ENCODE measurements at places on chromosomes 1 and 21.

GRCh38 chr1:233289676-233290075 lies 5.8 kb downstream of the PCNX2 start:
- no peak for DNase-seq

GRCh38 chr1:26978901-26979300 lies 14.6 kb upstream of the TRNP1 start:
- no peak for DNase-seq

DNA sequence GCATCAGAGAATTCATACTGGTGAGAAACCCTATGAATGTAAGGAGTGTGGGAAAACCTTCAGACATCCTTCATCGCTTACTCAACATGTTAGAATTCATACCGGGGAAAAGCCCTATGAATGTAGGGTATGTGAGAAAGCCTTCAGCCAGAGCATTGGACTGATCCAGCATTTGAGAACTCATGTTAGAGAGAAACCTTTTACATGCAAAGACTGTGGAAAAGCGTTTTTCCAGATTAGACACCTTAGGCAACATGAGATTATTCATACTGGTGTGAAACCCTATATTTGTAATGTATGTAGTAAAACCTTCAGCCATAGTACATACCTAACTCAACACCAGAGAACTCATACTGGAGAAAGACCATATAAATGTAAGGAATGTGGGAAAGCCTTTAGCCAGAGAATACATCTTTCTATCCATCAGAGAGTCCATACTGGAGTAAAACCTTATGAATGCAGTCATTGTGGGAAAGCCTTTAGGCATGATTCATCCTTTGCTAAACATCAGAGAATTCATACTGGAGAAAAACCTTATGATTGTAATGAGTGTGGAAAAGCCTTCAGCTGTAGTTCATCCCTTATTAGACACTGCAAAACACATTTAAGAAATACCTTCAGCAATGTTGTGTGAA lies 12.8 kb downstream of the ZFP69B start:
- DNase-seq: no peak

GRCh38 chr1:169809370-169810095 lies 14.8 kb upstream of the METTL18 start:
- no peak for DNase-seq

DNA sequence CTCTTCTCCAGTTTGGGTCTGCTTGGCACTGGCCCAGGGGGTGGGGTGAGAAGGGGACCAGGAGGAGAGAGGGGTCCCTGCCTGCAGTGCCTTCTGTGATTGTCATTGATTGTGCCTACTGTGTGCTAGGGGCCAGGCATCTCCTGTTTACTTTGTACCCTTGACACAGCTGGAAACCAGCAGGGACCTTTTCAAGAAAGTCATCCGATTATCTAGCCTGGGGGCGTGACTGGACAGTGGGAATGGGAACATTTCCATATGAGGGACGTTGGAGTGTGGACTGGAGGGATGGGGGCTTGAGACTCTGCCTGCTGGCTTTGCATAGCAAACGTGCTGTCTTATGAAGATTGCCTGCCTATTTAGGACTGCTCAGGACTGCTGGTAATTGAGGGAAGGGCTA lies 19.8 kb upstream of the DMBX1 start:
- no peak for DNase-seq

DNA sequence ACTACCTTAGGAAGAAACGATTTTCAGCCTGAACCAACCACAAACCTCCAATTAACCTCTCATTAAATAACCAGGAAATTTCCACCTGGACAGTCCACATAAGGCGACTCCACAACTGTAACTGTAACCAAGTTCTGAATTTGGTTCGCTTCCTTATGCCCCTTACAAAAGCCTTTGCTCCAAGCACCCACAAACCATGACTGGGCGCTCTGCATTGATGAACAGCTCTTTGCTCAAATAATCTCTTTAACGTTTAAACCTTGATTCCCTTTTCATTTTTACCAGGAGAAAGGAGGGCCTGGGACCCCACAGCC lies 38.2 kb upstream of the ZNF124 start:
- DNase-seq: no peak

DNA sequence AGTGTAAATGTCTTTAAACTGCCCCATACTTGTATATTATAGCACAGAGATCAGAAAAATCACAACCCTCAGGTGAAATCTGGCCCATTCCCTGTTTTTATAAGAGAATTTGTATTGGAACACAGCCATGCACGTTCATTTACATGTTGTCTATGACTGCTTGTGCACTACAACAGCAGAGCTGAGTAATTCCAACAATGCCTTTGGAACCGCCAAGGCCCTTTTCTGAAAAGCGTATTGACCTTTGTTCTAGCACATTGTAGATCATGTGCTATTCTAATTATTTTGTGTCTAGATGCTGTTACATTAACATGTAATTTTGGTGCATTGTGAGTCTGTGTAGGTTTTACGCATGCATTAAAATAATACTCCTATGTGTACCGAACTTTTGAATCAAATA lies 339.6 kb downstream of the CHRM3 start:
- no peak for DNase-seq

DNA sequence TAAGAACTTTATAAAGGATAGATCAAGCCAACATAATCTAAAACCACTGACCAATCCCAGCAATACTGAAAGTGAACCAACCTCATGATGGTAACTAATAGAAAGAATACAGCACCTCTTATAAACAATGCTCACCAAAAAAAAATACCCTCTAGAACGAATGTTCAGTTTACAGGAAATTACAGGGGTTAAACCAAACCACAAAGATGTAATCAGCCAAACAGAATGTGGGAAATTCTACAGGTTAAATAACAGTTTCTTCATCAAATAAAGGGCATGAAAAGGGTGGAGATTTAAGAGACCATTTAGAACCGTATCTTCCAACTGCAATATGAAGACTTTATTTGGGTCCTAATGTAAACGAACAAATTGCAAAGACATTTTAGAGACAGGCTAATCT lies 30.4 kb downstream of the ARID4B start:
- no peak for DNase-seq

DNA sequence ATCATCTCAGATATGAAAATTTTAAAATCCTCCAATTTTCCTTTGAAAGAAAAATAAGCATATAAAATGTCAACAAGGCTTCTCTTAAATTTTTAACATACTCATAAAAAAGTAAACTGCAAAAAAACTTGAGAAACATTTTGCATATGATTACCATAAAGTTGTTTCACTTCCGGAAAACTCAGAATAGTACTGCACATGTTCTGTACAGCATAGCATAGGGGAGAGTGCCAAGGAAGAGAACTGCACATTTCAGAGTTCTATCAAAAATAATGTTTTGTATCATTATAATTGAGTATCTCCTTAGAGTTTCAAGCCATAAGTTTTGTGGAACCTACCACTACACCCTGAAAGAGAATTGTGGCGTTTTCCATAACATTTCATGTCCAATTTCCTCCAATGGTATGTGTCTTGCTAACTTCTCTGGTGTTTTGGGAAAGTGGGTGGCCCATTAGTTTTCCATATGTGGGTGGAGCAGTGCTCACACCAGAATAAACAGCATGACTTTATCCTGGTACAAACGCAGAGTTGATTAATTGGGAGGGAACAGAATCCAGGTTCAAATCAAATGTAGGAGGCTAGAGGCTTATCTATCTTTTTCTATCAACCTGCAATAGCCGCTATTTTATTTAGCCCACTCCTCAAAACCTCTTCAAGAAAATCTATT lies 430.9 kb downstream of the LMO4 start:
- no peak for DNase-seq

DNA sequence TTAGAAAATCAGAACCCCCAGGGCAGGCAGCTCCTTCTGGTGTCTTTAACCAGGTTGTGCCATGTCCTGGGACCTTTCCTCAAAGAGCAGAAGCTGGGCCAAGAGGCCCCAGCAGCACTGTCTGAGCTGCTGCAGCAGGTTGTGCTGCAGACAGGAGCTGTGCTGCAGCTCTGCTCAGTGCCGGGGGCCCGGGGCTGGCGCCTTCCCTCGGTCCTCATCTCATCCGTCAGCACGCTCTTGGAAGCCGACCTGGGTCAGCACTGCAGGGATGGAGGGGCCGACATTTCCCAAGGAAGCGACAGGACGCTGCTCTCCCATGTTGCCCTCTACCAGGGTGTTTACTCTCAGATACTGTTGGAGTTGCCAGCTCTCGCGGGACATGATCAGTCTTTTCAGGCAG lies 11.7 kb downstream of the URB2 start:
- DNase-seq: no peak

DNA sequence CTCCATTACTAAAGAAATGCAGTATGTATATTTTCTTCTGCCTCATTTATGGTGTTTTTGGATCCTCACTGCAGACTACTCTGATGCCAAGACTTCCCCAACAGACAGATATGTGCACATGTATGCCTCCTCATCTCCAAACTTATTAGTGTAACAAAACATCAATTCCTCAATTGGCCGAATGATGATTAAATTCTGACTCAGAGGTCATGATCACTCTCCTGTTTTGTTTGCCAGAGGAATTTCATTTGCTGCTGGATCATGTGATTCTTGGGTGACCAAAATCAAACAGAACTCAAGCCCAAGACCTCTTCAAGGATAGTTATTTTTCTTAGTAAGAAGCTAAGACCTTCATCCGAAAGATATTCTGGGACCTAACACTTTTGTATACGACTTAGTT lies 227.6 kb downstream of the LMO4 start:
- no peak for DNase-seq

GRCh38 chr1:193438312-193438711 lies 251.9 kb upstream of the B3GALT2 start:
- DNase-seq: no peak

GRCh38 chr1:197632005-197632404 lies 143.3 kb downstream of the DENND1B start:
- no peak for DNase-seq

DNA sequence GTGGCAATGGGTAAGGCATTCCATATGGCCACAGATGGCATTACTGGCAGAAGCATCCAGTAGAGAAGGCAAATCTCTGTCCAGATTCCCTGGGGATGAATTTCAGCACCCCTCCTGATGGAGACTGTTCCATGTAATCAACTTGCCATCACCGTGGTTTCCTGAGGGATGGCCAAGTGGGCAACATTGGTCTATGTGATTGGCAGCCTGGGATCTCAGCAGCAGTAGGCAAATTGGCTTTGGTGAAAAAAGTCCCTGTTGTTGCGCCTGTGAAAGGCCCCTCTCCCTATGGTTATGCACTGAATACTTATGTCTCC lies 19.3 kb downstream of the DMRTB1 start:
- no peak for DNase-seq

DNA sequence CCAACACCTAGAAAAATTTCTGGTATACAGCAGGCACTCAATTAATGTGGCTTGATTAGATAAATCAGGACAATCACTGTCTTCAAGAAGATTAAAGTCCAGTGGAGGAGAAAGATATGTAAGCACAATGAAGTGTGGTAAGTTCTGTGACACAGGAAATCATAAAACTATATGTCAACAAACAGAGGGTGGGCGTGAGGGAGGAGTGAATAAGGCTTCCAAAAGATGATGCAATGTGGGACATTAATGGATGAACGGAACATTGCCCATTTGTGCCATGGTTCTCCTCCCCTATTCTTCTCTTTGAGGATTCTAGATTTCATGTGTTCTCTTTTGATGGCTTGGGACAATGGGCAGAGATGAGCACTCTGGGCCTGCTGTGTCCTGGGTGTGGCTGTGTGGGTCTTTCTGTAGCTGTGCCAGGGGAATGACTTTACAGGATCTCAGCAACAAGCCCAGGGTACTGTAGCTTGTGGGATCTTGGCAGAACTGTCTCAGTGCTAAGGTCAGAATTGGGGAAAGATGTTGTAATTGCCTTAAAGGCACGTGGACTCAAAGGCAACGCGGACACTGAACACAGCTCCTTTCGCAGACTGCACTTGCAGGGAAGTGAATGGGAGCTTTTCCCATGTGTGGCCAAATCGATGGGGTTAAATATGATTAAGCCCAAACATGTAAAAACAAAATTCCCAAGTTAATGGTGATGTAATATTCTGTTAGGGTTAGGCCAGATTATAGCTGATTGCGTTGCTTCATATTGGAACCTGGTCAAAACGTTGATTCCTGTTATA lies 366.9 kb downstream of the TGFB2 start:
- DNase-seq: no peak

GRCh38 chr1:157292809-157293564 lies 154.8 kb upstream of the ETV3 start:
- no peak for DNase-seq

GRCh38 chr1:112614460-112615065 lies 4.4 kb downstream of the ST7L start:
- DNase-seq: no peak

DNA sequence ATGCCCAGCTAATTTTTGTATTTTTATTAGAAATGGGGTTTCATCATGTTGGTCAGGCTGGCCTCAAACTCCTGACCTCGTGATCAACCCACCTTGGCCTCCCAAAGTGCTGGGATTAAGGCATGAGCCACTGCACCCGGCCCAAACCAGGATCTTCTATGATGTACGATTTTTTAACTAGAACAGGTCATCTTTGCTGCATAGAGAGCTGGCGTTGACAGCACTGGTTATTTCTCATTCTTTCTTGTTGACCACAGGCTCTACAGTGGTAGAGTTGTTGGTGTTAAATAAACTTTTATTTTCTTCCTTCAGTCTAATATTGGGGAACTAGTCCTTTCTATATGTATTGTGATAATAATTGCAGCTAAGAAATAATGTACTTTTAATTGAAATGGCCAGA lies 3.8 kb upstream of the MAB21L3 start:
- DNase-seq: no peak

GRCh38 chr1:94512816-94513215 lies 28.7 kb downstream of the F3 start:
- DNase-seq: no peak

- DNase-seq: no peak
These were observed 268.5 kb downstream of the GRIK3 start for GRCh38 chr1:36765785-36766300.

GRCh38 chr1:2156866-2157265 lies 37.7 kb downstream of the FAAP20 start:
- no peak for DNase-seq

DNA sequence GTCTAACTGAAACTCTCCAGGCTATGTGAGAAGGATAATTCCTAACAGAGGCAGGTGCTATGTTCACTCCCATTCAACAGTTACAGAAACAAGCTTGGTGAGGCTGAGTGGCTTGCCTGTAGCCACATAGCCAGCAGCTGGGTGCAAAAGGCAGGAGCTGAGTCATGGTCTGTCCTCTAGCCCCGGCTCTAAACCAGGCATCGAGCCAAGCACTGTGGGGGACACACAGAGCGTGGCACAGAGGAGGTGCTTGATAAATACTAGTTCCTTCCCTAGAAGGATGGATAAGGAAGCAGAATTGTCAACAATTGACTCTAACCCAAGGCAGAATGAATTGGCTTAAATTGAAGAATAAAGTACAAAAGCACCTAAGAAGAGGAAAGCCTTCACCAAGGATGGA lies 10.4 kb upstream of the KCNA2 start:
- DNase-seq: no peak

DNA sequence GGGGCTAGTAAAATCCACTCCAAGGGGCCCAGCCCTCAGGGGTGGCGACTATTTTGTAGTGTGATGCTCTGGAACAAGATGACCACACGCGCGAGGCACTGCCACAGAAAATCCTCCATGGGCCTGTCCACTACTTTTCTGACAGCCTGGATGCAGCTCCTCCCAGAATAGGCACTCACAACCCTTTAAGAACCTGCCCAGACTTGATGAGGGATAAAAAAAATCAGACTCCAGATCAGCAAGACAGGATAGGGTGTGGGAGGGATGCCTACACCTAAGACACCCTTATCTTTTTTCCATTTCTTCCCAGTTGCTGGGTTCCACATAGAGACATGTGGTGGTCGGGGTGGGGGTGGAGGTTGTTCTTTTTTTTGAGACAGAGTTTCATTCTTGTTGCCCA lies 33.5 kb downstream of the PCAT6 start:
- DNase-seq: no peak

GRCh38 chr1:160580221-160580812 lies 1.0 kb upstream of the CD84 start:
- no peak for DNase-seq

GRCh38 chr1:152725261-152725660 lies 17.3 kb downstream of the LCE4A start:
- no peak for DNase-seq
